ENCODE measurements at places on chromosomes 2 and 18.
A peak's percentile ranks its signal among the peaks of the same experiment; 100 is the strongest.

GRCh38 chr2:169116327-169116726 is 47.0 kb downstream of the DHRS9 start:
- no peak for DNase-seq

DNA sequence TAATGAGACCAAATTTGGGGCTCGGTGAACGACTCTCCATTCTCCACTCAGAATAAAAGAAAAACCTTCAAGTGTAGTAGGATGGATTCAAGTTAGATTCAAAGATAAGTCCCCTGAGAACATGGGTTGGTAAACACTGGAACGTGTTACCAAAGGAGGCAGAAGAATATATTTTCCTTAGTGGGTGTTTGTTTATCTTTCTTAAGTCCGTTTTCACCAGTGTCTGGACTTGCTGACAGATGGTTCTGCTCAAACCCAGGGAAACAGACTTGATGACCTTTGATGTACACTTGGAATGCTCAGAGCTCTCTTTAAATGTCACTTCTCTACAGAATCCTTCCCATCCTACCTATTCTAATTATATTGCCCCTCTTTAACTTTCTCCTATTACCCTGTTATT is 310.3 kb upstream of the ZNF521 start:
- DNase-seq: no peak

- DNase-seq: no peak
These were observed 21.1 kb upstream of the DYTN start for GRCh38 chr2:206739271-206739670.

GRCh38 chr18:79695269-79695668 is 15.7 kb downstream of the CTDP1 start:
- no peak for DNase-seq

DNA sequence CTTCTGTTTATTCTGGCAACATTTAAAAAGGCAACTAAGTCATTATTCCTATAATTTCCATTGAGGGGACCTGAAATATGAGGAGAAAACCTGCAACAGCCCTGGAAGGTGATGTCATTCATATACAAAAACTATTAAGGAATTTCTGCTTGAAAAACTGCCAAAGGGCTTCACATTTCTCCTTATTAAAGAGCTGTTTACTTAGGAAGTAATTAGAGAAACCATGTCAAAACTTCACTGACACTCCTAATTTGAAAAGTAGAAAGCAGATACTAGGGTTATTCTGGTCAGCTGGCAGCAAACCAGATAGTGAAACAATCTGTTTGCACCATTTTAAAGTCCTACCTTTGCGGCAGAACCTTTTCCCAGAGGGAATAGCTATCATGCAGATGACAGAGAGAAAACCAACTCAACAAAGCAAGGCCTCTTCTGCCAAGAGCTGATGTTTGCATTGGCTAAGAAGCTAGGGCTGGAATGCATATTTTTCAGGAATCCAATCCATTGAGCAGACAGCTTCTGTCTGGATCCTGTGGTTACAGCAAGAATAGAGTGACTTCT is 592.2 kb upstream of the SYT4 start:
- DNase-seq: no peak

DNA sequence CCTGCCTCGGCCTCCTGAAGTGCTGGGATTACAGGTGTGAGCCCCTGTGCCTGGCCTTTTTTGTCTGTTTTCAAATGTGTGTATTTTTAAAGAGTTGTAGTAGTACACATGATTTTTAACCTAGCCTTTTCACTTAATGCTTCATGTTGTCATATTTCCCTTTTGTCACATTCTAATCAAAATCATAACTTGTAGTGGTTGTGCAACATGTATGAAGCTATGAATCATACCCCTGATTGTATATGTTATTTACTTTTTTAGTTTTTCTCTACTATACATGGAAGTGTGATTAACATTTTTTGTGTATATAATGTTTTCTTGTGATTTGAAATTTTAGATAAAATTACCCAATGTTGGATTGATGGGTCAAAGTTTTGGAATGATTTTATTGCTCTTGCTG is 8.5 kb downstream of the GEN1 start:
- DNase-seq: no peak

DNA sequence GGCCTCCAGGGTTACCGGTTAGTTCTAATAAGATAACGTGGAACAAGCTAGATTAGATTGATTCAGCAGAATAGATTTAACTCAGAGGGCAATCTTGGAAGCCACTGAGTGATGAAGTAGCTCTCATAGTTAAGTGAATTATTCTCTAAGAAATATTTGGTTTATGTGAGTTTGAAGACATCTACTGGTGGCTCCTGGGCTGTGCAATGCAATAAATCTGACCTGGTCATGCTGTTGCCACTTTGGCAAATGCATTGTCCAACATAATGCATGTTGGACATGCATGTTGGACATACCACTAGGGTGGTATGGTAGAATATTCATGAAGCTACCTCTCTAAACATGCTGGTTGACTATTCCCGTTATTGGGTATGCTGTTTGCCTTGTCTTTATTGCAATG is 493.7 kb upstream of the VRK2 start:
- DNase-seq: no peak

DNA sequence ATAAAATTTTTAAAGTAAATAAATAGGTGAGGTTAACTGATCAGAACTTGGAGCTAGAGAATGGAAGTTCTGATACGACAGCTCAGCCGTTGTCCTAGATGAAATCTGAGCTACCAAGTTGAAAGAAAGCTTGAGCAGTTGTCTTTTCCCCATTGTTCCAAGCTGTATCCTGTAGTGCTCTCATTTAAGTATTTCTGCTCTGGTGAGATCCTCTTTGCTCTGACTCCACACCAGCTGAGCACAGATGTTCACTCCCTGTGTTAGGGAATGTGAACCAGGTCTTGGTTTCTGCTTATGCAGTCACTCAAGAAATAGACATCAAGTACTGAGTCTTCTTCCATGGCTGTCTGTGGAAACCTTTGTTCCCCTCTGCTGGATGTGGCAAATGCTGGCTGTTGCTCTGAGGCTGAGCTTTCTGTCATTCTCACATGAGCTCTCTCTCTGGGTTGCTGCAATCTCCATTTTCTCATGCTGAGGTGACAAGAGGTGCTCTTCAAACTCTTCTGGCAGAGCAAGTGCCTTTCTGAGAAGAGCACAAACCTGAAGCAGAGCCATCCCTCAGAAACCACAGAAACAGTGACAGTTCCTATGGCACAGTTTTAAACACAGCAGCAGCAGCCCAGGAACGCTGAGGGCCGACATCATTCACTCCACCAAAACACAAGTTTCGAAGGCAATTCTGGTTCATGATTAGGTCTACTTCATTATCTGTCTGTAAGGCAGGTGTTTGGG is 194.1 kb downstream of the SP3 start:
- no peak for DNase-seq

DNA sequence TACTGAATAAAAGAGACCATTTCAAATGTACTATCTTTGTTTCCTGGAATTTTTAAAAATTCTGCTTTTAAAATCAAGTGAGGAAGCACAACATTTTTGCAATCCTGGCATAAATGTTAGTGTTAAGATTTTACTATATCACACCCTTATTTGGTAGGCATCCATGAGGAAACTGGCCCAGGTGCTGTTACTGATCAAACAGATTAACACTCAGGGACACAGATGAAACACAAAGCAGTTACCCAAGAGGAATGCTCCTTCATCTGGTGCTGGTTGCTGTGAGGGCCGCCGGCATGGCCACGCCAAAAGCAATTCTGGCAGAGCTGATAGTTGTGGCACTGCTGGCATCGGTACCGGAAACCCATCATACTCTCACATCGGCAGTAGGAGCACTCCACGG is 96.8 kb downstream of the DTNB start:
- no peak for DNase-seq

DNA sequence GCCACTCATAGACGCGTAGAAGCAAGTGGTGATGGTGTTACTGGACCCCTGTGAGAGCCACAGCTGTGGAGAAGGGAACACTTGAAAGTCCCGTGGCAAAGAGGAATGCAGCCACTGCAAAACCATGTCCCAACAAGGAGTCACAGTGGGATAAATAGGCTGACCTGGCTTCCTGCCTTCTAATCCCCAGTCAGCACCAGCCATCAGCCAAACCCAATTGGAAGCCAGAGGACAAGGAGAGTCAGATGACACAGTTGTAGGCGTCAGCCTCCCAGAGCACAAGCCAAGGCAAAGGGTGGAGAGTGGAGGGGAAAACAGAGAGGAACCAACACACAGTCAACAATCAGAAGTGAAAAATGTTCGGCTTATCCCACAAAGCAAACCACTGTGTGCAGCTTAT is 5.5 kb upstream of the CYBRD1 start:
- DNase-seq: no peak

DNA sequence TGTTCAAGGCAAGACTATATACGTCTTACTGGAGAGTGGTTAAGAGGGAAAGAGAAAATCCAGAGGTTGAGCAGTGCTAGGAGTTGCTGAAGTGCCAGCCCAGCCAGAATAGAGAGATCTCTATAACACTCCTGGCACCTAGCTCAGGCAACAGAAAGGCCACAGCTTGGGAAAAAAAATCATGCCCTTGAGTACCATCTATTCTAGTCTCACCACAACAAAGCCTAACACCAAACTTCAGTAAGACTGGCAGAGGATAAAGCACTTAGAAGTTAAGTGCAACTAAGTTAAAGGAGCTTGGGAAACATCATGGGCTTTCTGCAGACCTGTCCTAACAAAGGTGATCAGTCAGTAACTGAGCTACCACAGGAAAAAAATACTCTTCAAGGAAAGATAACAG is 24.2 kb downstream of the INO80C start:
- no peak for DNase-seq

DNA sequence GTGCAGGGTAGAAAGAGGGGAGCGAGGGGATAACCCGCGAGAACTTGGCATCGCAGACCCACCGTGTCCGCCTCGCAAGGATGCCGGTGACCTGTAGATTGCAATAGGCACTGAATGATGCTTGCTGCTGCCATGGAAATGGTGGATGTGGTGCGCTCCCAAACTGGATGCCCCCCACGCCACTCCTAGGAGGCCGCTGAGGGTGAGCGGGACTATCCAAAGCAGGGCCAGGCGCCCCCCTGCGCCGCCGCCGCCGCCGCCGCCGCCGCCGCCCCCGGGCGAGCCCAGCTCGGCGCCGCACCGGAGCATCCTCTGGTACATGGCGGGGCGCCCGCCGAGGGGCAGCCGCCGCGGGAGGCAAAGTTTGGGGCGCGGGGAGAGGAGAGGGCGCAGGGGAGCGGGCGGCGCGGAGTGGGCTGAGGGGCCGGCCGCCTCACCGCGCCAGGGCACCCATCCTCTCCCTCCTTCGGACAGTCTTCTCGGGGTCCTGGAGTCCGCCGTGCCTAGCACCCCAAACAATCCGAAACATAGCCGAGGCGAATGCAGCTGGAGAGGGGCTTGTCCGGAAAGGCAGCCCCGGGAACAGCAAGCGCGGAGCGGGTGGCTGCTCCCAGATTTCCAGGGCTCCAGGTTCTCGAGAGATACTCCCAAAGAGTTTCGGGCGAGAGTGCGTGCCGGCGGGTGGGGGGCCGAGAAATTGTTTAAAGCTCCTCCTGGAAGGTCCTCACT is 685.1 kb downstream of the NRXN1 start:
- DNase-seq: no peak

DNA sequence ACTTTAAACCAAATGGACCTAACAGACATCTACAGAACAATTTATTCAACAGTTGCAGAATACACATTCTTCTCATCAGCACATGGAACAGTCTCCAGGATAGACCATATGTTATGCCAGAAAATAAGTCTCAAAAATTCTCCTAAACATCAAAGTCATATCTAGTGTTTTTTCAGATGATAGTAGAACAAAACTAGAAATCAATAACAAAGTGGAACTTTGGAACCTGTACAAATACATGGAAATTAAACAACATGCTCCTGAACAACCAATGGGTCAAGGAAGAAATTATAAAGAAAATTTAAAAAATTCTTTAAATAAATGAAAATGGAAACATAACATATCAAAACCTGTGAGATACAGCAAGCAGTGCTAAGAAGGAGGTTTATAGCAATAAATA is 194.1 kb upstream of the SIX2 start:
- DNase-seq: no peak

DNA sequence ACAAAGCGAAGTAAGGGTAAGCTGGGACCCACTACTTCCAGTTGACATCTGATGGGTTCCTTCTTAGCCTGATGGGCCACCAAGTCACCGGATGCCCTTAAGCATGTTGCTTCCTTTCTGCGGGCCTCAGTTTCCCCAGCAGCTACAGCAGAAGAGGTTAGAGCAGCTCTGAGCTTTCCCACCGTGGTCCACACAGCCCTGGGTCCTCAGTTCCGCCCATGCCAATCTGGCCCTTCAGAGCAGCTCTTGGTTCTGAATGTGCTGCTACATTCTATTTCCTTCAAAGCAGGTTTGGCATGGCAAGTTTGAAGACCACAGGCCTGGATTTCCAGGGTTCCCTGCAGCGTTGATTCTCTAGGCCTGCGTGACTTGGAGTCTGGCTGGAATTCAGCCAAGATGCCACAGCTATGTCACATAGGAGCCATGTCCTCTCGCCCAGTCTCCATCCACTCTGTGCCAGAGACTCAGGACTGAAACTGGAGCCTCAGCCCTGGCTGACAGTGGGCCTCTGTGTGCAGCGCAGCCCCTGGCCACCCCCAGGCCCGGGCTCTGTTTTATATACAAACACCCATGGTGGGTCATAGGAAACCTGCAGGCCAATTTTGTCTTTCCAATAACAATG is 79.6 kb downstream of the TFCP2L1 start:
- DNase-seq: peak; percentile 10

- DNase-seq: no peak
These were observed 355.0 kb upstream of the LYPD1 start for GRCh38 chr2:133025004-133025403.

GRCh38 chr2:12289120-12289802 is 427.5 kb upstream of the TRIB2 start:
- no peak for DNase-seq

DNA sequence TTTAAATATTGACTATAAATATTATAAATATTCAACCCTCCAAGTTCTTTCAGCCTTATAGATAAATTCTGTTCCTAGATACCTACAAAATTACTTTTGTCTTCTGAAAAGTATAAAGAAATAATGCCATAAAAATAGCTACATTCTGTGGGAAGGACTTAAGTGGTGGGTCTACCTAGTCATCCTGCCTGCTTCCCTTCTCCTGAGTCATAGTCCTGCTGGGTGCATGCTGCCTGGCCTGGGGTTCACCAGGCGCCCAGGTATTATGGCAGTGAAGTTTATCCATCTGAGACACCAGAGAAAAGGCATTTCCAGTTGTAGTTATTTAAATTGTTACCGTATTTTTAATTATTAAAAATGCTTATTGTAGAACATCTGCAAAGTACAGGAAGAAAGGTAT is 167.5 kb downstream of the SLC39A10 start:
- no peak for DNase-seq

GRCh38 chr2:78455586-78455985 is 569.9 kb upstream of the REG3G start:
- DNase-seq: no peak

- DNase-seq: no peak
These were observed 73.8 kb downstream of the HDAC4 start for GRCh38 chr2:239326831-239327535.
